ENCODE measurements at places on chromosomes 1 and 21.

DNA sequence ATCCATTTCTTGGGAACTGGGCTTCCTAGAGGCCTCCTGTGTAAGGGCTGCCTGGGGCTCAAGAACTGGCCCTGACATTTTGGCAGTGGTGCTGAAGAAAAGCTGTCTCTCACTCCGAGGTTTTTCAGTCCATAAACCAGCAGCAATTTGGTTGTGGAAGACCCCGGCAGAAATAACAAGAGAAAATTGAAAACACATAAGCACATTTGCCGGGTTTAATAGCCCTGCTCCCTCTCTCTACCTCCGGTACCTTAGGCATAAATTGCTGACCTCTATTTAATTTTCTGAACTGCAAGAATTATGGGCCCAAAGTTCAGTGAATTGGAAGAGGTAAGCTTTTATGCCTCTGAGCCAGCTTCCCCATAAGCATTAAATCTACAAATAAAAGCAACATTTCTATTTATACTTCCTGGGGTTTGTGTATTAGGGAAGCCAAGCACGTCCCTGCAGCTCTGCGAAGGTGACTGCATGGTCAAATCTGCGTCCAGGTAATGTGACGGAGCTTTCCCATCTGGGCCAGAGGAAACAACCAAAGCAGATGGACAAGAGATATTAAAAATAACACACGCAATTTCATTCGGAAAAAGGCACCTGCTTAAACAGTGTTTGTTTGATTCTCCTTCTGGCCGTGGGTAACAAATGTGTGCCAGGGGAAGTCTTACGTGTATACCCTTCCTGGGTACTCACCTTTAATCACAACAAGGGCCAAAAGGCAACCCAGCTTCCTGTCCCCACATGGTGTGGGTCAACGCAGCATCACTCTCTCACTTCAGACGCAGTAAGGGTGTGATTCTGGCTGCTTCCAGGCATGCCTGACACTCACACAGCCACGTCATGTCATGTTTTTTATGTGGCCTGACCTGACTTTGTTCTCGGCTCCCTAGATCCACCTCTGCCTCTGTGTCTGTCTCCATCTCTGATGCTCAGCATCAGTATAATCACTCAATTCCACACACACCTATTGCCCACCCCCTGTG lies 69.2 kb downstream of the PAPPA2 start:
- no peak for DNase-seq

DNA sequence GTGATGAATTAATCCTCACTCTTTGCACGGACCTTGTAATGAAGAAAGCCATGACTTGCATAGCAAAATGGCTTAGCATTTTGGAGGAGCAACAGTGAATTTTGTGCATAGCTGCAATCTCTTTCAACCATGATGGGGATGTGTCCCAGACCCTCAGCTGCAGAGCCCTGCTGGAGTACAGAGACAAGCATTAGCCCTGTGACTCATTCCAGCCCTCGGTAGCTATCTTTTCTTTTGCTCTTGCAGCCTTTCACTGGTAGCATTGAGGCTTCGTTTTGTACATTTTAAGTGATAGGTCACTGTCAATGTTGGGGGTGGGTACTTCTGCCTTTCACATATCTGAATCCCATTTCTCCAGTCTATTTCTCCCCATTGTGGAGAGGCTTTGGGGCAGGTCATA lies 58.4 kb downstream of the SLC35F3 start:
- DNase-seq: no peak

- no peak for DNase-seq
Measured at GRCh38 chr1:218633238-218633988, 288.3 kb downstream of the TGFB2 start.

DNA sequence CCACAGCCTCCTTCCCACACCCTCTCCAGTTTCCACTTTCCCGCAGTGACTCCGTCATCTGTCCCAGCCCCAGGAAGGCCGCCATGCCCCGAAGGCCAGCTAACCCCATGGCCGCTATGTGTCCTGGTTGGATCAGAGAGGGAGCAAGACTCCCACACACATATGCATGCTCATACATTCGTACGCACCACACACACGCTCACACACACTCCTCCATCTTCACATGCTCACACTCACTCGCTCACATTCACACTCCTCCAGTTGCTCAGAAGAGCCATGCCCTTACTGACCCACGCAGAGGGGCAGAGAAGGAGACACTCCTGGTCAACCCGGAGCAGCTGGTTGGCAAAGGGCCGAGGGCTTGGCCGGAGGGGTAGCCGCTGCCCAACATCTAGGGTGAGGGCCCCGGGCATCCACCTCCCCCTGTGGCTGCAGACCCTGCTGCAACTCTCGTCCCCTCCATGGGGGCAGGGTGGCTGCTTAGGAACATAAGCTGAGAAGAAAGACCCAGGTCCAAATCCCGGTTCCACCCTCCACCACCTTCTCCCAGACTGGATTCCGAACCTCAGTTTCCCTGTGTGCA lies 122.3 kb upstream of the SLC25A33 start:
- DNase-seq: no peak

GRCh38 chr1:79197421-79197820 lies 190.9 kb upstream of the ADGRL4 start:
- DNase-seq: no peak

GRCh38 chr1:15584489-15585363 lies at the start of gene AGMAT:
Gene AGMAT (minus strand): TSS chr1:15585051. CDS start chr1:15584967, 84 bp downstream.
- DNase-seq: no peak

DNA sequence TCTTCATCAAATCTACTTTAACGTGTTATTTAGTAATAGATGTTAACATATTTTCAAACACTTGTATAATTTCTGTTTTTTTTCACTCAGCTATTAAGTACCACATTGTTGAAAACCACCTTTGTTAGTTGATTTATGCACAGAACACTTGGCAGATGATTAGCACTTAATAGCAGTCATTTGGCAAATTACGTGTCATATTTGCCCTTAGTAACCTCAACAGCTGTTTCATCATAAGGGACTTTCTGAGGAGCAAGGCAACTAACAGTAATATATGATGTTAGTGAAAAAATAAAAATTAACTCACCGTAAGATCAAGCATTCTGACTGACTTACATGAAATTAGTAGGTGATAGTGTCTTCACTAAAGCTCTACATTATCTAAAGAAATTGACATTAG lies 186.4 kb downstream of the HMCN1 start:
- no peak for DNase-seq
